ENCODE measurements at places on chromosomes 2 and 18.

GRCh38 chr2:162291748-162292147 is 26.7 kb downstream of the IFIH1 start:
- ATAC-seq = no peak

DNA sequence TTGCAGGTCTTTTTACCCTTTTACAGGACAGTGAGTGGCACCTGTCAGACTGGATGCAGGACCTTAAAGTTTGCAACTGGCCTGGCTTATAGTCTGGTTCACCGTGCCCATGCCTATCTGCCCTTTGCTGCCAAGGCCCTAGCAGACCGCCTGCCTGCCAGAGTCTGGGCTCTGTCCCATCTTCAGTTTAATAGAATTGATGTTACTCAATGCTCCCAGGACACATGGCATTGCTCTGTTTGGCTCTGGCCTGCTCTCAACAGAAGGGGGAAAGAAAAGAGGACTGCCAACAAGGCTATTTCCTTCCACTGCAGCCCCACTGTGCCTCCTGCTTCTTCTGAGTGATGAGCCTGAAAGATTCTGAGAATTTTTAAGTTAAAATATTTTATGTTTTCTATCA is 25.6 kb upstream of the TMEM178A start:
- no peak for ATAC-seq

DNA sequence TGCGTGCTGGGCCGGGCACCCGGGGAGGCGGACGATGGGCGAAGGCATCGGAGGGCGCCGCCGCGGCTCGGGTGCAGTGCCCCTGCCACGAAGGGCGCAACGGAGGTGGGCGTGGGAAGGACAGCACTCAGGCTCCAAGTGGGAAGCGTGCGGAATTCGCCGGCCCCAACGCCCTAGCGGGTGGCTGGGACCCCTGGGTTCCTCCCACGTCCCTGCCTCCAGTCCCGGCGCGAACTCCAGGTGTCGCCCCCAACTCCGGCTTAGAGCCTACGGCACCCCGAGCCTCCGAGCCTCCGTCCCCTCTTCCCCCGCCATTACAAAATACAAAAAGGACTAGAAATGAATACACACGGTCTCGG is 1.3 kb downstream of the CYP27C1 start:
- ATAC-seq = peak; percentile 19

GRCh38 chr2:25331686-25332365 is 9.9 kb downstream of the DNMT3A start:
- peak; percentile 23 for ATAC-seq

- ATAC-seq = no peak
Measured at GRCh38 chr2:239732666-239733010, 292.5 kb downstream of the NDUFA10 start.

- peak; percentile 90 for ATAC-seq
Measured at GRCh38 chr18:57447154-57447621, 12.0 kb downstream of the ONECUT2 start.

DNA sequence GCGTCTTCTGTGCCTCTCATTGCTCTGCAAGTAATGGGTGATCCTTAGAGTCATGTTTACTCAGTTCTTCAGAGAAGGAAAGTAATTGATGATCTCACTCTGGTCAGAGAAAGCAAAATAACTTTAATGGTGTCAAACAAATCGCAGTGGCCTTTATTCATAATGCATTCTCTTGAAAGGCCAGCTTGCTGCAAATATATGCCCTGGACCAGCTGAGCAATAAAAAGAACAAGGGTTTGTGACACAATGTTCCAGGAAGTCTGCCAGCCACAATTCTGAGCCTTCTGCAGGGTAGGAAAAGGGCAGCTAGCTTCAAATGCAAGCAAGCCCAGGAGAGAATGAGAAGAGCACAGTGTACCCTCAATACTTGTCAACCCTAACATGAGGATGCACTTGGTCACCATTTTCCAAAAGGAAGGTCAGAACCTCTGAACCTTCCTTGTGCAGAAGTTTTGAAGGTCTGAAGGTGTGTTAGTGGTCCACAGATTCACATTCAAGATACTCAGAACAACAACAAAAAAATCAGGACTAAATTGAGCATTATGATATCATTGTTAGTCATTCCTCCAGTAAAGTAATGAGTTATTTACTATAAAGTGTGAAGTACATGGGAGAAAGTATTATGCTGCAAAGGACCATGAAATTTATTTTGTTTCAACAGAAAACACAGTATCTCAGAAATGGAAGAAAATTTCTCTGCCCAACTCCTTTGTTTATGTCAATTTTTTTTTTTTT is 355.6 kb downstream of the PAX3 start:
- peak; percentile 96 for ATAC-seq

DNA sequence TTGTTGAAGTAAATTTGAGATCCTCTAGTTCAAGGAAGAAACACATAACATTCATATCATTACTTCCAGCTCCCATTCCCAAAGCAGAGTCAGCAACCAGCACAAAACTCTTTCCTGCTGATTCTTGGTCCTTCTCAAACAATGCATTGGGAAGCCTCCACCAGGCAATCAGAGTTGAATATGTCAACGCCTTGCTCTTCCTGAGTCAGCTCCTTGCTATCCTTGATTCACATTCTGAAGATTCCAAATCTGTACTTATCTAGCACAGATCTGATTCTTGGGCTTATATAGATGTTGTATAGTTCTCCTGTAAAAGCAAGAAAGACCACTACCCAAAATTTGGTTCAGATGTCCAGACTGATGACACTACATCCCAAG is 29.6 kb downstream of the CFAP210 start:
- ATAC-seq = peak; percentile 31

GRCh38 chr2:80489717-80490116 is 185.2 kb upstream of the LRRTM1 start:
- peak; percentile 91 for ATAC-seq

DNA sequence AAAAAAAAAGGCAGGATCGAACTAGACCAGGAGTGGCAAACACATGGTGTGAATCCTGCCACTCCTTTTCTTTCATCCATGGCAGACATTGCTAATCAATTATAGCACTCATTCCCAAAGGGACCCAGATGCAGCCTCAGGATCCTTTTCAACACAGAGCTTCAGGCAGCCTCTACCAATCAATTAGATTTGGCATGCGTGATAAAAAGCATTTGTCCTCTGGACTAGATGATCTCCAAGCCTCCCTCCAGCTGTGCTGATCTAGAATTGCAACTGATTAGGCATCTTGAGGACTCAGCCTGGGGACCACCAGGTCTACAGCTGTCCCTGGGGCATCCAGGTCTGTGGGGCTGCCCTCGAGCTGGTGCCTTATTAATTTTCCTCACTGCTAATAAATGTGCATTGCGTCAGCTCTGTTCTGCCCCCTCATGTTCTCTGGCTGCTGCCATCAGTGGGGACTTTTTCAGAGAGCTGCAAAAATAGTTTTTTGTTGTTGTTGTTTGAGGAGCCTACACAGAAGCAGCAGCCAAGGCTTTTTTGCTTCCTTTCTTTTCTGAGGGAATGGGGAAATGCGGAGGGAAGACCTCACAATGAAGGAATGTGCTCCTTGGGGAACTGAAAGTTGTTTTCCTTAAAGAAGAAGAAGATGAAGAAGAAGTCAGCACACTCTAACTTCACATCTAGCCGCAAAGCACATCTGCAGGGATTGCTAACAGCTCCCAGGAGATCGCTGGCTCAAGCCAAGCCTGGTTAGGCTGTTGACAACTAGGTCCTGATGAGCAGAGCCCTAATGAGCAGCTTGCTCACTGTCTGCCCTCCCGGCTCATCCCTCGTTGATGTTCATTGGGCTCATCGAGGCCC is 8.8 kb upstream of the ATOH8 start:
- ATAC-seq = peak; percentile 7

- ATAC-seq = no peak
Measured at GRCh38 chr2:182133195-182133891, 147.7 kb downstream of the PPP1R1C start.

DNA sequence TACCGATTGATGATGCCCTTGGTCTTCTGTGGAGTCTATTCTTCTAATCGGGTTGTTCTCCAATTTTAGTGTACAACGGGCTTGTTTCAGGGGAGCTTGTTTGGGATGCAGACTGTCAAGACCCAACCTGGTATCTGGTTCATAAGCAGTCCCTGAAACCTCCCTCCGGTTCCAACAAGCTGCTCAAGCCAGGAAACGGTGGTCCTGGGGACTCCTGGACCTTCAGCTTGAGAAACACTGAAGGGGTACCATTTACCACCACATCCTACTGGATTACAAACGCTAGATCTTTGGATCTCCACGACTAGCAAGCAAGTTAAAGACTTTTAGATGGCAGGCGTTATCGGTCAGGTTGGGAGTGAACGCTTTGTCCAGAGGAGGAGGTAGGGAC is 2.0 kb downstream of the BCL2 start:
- no peak for ATAC-seq

DNA sequence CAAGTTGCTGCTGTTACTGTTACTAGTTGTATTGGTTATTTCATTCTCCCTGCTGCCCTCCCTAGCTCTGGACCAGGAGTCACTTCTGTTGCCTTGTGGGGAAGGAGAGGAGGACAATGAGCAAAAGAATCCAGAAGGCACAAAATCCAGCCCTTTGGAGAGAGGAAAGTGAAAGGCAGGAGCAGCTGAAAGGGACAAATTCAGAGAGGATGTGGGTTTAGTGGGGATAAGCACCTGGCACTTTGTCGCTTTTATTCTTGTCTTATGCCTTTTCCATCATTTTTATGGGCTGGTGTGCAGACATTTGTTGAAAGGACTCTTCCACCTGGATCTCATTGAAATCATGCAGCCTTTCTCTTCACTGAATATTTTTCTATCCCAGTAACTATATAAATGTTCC is 24.3 kb upstream of the LTBP1 start:
- ATAC-seq = no peak

DNA sequence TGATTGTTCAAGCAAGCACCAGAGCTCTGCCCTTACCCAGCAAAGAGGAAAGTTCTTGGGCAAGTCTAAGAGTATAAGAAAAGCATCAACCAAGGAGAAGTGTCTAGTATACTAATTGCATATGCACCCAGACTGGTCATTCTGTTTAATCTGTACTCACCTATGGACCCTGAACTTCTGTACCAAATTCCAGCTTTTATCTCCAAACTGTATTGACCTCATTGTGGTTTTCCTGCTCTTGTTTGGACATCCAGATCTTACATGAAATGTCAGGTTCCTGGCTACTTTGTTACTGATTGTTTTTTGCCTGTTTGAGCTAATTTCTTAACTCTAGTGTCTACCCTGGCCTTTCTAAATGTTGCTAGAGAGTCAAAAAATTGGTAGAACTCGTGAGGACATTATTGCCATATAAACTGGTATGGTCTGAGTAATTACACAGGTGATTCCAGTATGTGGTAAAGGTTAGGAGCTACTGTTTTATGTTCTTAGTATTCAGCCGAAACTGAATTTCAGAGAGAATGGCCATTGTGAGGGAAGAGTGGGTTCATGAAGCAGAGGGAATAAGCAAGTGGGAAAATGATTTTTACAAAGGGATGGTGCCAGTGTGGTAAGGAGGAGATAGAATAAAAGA is 146.3 kb downstream of the HNMT start:
- ATAC-seq = no peak

GRCh38 chr18:34281722-34282121 is 57.0 kb upstream of the NOL4 start:
- peak; percentile 80 for ATAC-seq

- no peak for ATAC-seq
Measured at GRCh38 chr2:194723446-194723845, 933.6 kb upstream of the SLC39A10 start.

DNA sequence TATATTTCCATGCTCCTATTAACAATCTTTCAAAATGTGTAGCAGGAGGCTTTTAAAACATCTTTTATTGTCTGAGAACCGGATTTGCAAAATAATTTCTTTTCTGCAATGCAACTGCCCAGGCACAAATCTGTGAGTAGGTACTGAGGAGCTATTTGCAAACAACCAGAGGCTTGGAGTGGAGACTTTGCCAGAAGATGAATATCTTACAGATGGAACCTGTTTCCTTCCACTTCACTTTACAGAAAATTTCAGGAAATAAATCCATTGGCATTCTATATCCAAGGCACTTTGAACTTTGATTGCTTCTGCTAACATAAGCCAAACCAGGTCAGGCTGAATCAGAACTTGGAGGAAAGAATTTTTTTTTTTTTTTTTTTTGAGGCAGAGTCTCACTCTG is 237.4 kb upstream of the REV1 start:
- no peak for ATAC-seq

GRCh38 chr18:34805103-34805877 is 95.2 kb downstream of the DTNA start:
- no peak for ATAC-seq

Measured in motor neuron (in vitro differentiated cells).